ENCODE measurements at places on chromosomes 11 and 22.

DNA sequence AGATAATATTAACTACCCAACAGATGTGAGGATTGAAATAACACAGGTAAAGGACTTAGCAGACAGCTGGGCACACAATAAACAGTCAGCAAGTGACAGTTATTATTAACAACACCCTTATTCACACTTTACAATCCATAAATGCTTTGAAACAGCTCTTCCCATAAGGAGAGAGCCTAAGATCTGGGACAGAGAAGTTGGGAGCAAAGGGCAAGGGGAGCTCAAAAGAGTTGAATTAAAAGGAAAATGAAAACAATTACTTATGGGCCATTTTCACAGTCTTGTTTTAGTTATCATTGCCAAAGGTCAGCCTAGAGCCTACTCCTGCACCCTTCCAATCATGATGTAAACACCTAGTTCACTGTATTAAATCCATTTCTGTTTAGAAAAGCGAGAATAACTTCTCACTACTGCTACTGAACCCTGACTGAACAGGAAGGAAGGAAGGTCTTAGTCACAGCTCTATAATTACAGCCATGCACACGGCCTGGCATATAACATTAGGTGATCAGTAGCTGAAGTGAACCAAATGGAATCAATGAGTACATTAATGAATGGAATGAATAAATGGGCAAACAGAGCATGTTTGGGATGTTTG lies 111.3 kb downstream of the PLEKHA7 start:
- DNase-seq = no peak

- no peak for DNase-seq
Measured at GRCh38 chr22:17684245-17684644, 45.7 kb downstream of the BCL2L13 start.

DNA sequence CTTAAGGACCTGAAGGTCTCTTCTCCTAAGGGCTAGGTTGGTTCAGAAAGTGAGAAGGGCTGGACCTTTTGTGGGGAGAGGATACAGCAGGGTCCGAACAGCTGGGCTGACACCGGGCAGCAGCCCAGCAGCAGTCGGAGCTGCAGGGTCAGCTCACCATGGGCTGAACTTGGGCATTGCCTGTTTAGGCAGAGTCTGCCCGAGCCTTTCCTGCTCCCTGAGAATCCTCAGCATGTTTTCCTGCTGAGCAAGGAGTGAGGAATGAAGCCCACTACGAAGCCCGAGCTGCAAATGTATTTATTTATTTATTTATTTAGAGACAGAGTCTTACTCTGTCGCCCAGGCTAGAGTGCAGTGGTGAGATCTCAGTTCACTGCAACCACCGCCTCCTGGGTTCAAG lies 83.9 kb downstream of the PTPRJ start:
- DNase-seq = no peak

- no peak for DNase-seq
Measured at GRCh38 chr11:22456993-22457762, 119.0 kb downstream of the SLC17A6 start.

GRCh38 chr22:48750282-48750681 lies 1077.4 kb downstream of the BRD1 start:
- no peak for DNase-seq

- no peak for DNase-seq
Measured at GRCh38 chr11:74474316-74474715, 7.0 kb upstream of the KCNE3 start.

GRCh38 chr22:20843501-20843900 lies 15.1 kb downstream of the PI4KA start:
- no peak for DNase-seq

DNA sequence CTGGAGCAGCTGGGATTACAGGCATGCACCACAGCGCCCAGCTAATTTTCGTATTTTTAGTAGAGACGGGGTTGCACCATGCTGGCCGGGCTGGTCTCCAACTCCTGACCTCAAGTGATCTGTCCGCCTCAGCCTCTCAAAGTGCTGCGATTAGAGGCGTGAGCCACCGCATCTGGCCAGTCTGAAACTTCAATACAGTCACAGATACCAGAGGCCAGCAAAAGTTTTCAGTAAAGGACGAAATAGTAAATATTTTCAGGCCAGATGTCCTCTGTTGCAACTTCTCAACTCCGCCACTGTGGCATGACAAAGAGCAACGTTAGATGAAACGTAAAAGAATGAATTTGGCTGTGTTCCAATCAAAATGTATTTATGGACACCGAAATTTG lies 403.6 kb downstream of the MN1 start:
- no peak for DNase-seq

- DNase-seq = no peak
Measured at GRCh38 chr11:31996159-31996881, 94.6 kb upstream of the RCN1 start.

DNA sequence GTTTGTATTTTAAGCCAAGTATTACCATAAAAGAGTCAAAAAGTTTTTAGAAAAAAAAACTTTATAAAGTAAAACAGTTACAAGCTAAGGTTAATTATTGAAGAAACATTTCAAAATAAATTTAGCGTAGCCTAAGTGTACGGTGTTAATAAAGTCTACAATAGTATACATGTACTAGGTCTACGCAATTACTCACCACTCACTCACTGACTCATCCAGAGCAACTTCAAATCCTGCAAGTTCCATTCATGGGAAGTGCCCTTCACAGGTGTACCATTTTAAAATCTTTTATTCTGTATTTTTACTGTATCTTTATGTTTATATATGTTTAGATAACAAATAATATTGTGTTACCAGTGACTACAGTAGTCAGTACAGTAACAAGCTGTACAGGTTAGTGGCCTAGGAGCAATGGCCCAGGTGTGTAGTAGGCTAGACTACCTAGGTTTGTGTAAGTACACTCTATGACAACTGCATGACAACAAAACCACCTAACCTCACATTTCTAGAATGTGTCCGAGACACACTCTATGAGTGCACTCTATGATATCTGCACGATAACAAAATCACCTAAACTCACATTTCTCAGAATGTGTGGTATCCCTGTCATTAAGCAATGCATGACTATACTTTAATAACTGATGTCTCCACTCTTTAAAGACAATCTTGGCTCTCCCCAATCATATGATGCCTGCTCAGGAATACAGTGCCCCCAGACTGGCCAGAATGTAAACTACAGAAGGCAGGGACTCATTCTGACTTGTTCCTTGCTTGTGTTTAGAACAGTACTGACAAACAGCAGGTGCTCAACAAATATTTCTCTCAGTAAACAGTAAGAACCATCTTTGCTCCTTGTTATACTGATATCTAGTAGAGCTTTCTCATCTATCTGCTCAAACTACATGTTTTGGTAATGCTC lies 21.2 kb downstream of the KMT5B start:
- DNase-seq = no peak

GRCh38 chr22:37314315-37315074 lies 32.2 kb downstream of the CYTH4 start:
- DNase-seq = no peak

GRCh38 chr22:19517919-19518611 lies 6.1 kb downstream of the CLDN5 start:
- DNase-seq = no peak

- no peak for DNase-seq
Measured at GRCh38 chr11:1557904-1558774, 13.9 kb downstream of the DUSP8 start.

DNA sequence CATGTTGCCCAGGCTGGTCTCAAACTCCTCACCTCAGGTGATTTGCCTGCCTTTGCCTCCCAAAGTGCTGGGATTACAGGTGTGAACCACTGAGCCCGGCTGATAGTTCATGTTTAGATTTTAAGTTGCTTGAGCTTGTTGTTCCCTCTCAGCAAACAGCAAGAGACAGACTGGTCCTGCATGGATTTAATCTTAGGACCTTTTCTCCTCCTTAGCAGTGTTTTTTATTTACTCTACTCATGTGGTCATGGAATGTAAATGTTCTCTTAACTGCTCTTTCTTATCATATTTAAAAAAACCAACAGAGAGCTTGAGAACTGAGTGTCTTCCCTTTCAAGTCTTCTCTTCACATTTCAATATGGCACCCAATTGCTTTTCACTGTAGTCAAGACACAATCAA lies 22.7 kb upstream of the PRDM10 start:
- DNase-seq = no peak

DNA sequence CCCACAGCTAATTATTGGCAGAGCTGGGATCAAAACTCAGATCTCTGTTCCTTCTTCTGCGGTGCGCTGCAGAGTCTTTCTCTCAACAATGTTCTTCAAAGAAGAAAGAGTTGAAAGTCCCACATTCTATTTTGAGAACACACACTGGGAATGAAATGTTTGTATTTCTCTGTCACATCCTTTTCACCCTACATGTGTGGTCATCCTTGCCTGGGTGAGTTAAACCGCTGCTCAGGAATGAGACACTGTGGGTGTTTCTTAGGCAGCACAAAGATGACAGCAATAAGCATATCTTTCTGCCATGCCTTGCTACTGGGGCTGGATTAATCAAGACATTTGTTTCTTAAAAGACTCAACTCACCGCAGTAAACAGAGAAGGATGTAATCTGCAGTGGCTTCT lies 222.6 kb downstream of the LARGE1 start:
- no peak for DNase-seq

GRCh38 chr11:118215262-118215661 lies 9.5 kb downstream of the JAML start:
- no peak for DNase-seq

DNA sequence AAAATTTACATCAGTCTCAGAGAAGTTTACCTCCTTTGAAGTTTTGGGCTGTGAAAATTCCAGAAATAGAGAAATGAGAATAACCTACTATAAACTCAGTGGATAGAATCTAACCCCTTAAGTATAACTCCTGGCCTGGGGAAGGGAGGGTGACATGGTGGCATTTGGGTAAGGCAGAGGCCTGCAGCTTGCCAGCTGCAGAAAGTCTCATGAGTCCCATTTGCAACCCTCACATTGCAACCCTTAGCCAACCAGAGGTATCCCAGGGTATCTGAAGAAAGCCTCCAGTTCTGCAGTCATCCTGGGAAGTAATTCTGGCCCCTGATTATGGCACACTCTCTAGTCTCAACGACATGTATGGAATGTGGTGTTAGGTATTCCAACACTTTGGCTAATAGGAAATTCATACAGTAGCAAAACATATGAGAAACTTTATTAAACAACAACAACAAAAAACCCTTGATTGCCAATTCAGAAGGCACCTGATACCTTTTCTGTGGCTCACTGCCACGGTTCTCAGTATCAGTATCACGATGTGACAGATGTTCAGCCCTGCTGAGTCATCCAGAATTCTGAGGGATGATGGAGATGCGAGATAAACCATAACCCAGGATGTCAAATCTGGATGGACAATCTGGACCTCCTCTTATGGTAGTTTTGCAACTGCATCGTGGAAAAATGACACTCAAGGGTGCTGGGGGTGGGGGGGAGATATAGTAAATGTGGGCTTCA lies 743.4 kb downstream of the NELL1 start:
- no peak for DNase-seq

DNA sequence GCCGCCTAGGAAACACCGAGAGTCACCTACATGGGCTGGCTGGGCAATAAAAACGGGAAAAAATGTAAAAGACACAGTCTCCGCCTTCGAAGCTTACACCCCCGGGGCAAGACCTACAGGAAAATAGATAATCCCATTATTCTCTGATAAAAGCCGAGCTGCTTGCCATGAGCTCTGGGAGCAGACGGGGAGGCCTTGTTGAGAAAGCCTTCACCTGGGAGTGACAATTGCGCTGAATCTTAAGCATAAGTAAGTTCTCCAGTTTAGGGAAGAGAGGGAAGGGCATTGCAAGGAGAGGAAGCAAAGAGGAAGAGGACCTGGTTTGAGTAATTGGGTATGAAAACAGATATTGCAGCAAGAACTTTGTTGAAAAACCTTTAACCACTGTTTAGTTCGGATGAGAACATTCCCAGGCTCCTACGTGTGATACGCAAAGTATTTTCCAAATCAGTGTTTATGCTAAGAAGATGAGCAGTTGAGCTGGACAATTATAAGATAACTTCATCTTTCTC lies 813 bp upstream of the BTBD10 start:
- no peak for DNase-seq

- DNase-seq = no peak
Measured at GRCh38 chr11:60377401-60378136, 763 bp upstream of the MS4A7 start.

DNA sequence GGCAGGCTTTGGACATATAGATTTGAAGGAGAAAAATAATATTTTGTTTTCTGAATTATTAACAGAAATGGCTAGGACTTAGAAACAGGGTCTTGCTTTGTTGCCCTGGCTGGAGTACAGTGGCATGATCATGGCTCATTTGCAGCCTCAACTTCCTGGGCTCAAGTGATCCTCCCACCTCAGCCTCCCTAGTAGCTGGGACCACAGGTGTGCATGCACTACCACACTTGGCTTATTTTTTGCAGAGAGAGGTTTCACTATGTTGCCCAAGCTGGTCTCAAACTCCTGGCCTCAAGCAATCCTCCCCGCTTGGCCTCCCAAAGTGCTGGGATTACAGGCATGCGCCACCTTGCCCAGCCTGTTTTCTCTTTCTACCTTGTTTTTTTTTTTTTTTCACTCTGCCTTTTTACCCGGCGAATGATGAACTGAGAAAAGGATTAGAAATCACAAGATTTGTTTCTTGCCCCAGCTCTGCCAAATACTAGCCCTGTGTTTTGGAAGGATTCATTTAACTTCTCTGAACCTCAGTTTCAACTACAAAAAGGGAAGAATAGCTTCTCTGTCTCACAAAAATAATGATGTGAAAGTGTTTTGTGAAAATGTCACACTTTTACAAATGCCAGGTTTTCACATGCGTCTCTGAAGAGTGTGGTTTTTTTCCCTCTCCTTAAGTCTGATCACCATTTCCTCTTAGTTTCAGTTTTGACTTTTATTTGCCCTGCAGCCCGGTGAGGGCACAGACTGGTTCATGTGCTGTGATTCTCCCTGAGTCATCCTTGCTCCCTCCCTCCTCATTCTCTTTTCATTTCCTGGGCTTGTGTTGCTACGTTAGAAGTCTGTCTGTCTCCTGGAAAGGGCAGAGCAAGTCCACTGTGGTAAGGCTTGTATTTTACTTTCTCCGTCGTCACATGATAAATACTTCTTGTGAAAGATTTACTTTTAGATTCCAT lies 67.7 kb downstream of the BCL2L13 start:
- peak; percentile 13 for DNase-seq

GRCh38 chr11:64712430-64713015 lies 10.5 kb downstream of the NRXN2 start:
- DNase-seq = no peak

GRCh38 chr11:120198403-120198786 lies 12.4 kb upstream of the OAF start:
- DNase-seq = no peak

- no peak for DNase-seq
Measured at GRCh38 chr11:133619973-133620372, 87.7 kb upstream of the OPCML start.

- DNase-seq = no peak
Measured at GRCh38 chr11:95306801-95307200, 75.8 kb upstream of the SESN3 start.

- DNase-seq = no peak
Measured at GRCh38 chr11:35404388-35404775, 15.0 kb downstream of the SLC1A2 start.

Measured in stimulated activated CD4-positive, alpha-beta T cell treated with anti-CD3 and anti-CD28 coated beads, Interleukin-12 subunit alpha, Interleukin-12 subunit beta, amount 100 ng/mL, for 4 hours (primary cell).